ENCODE measurements at places on chromosomes 7 and 10.

GRCh38 chr7:44145969-44146911 is 5.1 kb upstream of the MYL7 start:
- peak; percentile 51 for DNase-seq

DNA sequence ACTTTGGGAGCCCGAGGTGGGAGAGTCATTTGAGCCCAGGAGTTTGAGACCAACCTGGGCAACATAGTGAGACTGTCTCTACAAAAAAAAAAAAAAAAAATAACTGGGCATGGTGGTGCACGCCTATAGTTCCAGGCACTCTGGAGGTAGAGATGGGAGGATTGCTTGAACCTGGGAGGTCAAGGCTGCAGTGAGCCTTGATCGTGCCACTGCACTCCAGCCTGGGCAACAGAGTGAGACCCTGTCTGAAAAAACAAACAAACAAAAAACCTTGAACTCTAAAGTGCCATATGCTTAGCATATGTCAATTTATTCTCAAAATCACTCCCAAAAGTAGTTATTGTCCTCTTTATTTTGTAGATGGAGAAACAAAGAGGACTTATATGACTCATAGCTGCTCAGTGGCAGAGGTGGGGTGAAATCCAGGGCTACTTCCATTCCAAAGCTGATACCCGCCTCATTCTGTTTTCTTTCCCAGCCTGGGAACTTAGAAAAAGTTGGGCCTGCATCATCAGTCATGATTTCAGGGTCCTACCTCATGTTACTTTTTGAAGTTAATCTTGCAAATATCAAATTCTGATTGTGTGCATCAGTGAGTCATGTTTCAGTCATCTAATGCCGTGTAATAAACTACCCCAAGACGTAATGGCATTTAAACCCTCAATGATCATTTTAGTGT is 13.3 kb downstream of the DHTKD1 start:
- no peak for DNase-seq

- no peak for DNase-seq
Observed at GRCh38 chr10:101759309-101760247, 16.3 kb downstream of the FGF8 start.

DNA sequence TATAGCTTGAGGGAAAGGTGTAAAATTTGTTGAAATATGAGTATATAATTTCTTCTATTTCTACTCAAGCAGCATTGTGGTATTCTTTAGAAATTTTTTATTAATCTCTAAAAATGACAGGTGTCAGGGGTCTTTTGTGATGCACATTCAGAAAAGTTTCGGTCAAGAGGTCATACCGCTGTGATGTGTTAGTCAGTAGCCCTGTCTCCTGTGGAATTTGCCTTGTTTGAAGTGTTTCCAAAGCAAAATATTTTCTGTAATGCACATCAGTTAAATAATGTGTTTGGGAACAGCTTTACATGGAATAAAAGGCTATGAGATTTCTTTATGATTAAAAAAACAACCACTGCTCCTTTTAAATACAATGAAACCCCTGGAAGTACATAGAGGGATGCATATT is 35.8 kb downstream of the FOXP2 start:
- no peak for DNase-seq

DNA sequence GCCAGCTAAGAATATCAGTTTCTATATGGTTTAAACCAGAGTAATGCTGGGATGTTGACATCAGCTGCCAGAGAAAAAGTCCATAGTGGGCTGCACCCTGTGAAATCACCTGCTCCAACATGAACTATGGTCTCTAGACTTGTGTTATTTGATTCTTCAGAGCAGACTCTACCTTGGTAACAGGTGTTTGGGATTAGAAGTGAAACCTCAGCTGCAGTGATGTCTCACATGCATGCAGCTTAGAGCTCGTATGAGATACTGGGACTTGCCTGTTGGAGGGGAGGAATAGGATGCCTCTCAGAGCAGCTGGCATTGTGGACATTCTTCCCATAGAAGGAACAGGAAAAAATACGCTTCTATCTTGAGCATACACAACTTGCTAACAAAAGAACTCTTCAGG is 287.1 kb upstream of the CSTF2T start:
- no peak for DNase-seq

GRCh38 chr10:82668221-82668895 is 793.4 kb downstream of the NRG3 start:
- DNase-seq = no peak

- DNase-seq = no peak
Observed at GRCh38 chr7:81929386-81929785, 159.5 kb upstream of the HGF start.

DNA sequence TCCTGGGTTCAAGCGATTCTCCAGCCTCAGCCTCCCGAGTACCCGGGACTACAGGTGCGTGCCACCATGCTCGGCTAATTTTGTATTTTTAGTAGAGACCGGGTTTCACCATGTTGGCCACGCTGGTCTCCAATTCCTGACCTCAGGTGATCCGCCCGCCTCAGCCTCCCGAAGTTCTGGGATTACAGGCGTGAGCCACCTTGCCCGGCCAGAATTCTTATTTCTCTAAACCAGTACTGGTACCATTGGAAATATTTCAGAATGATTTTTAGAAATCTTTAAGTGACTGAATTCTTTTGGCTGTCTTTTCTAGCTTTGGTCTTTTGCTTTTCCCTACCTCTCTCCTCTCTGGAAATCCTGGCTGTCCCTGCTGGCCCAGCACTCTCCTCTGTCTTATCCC is 2.8 kb downstream of the GNAI1 start:
- DNase-seq = no peak

GRCh38 chr7:117835016-117835664 is 38.1 kb downstream of the CTTNBP2 start:
- no peak for DNase-seq

- DNase-seq = no peak
Observed at GRCh38 chr10:29559996-29560395, 74.8 kb downstream of the SVIL start.

GRCh38 chr7:70360557-70360956 is 762.3 kb downstream of the AUTS2 start:
- no peak for DNase-seq

DNA sequence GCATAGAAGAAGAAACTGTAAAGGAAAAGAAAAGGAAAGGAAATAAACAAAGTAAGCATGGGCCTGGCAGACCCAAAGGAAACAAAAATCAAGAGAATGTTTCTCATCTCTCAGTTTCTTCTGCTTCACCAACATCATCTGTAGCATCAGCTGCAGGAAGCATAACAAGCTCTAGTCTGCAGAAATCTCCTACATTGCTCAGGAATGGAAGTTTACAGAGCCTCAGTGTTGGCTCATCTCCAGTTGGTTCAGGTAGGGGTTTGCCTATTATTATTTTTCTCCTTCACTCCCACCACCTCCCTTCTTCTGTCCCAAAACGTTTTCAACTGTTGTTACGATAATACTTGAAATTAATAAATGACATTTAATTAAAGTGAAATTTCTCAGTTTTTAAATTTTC is 139.6 kb downstream of the MLLT10 start:
- DNase-seq = no peak

DNA sequence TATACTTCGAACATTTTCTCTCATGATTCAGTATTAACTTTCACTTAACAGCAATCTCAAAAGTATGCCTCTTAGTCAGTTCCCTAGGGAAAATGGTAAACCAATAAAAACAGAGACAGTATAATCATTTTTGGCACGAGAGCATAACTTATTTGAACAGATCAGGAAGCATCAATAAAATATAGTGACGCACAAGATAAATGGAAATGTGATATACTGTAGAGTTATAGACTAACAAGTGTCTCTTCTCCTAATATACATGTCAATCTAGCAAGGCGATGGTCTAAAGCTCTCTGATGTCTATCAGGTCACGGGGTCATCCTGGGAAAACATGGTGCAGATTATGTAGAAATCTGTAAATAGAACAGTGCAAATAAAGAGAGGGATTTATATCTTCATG is 131.6 kb downstream of the HGF start:
- no peak for DNase-seq

GRCh38 chr10:110613341-110613995 is 30.7 kb upstream of the RBM20 start:
- DNase-seq = peak; percentile 34

DNA sequence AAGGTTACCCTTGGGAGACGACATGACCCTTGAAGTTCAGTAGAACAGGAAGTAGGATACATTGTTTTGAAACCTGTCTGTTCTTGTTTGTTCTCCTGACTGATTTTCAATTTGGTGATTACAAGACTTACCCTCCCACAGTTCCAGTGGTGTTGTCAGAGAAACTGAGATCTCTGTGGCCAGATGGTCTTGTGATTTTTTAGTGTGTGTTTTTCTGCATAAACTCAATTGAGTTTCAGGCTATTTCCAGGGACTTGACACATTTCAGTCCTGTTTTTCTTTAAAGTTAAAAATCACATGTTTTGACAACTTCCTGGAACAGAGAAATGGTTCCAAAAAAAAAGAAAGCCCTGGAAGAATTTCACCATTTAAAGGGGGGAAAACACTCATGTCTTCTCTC is 22.3 kb downstream of the PIK3CG start:
- no peak for DNase-seq

DNA sequence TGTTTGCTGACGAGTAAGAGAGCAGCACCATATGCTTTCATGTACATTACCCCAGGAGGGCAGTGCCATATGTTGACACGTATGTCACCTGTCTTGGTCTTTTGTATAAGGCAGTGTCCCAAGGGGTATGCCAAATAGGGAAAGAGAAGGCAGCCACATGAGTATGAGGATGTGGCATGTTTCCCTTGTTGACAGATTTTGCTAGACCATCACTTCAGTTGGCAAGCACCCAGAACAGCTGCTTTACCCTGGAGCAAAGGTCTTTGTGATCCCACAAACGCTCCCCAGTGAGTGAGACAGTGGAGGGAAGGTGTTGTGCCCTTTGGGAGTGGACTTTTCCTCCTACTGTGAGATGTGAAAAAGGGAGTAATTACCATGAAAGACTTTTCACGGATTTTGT is 350.1 kb downstream of the ETV1 start:
- no peak for DNase-seq

DNA sequence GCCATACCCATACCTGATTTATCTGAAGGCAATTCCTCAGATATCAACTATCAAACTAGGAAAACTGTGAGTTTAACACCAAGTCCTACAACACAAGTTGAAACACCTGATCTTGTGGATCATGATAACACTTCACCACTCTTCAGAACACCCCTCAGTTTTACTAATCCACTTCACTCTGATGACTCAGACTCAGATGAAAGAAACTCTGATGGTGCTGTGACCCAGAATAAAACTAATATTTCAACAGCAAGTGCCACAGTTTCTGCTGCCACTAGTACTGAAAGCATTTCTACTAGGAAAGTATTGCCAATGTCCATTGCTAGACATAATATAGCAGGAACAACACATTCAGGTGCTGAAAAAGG is 69.0 kb upstream of the RSBN1L start:
- DNase-seq = no peak

DNA sequence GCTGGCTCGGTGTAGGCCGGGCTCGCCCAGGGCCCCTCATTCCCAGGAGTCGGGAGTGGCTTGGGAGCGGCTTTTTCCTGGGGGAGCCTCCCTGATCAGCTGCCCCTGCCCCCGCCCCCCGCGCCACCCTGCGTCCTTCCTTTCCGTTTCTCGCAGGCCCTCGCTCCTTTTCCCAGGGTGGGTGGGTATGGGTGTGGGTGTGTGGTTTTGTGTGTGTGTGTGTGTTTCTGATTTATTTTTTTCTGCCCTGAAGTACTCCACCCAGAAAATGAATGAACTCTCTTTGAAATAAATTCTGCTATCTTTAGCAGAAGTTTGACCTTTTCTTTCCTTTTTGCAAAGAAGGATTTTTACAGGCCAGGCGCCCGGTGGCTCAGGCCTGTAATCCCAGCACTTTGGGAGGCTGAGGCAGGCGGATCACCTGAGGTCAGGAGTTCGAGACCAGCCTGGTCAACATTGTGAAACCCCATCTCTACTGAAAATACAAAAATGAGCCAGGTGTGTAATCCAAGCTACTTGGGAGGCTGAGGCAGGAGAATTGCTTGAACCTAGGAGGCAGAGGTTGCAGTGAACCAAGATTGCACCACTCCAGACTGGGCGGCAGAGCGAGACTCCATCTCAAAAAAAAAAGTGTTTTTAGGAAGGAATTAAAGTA is 30.0 kb upstream of the AP5Z1 start:
- DNase-seq = no peak

DNA sequence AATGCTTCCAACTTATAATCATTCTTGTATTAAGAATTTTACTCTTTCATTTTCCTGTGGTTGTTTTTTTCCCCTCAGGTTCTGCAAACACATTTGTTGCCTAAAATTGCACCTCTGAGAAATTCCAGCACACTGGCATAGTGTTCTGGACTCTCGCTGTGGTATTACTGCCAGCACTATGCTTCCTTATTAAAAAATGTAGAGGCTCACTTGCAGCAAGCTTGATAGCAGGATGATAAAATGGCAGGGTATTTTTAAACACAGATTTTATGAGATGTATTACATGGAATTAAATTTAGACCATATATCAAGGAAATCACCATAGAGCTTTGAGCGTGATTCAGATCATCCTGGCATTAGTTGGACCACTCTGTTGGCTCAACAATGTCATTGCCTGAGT is 416.7 kb upstream of the AKR1E2 start:
- DNase-seq = no peak

DNA sequence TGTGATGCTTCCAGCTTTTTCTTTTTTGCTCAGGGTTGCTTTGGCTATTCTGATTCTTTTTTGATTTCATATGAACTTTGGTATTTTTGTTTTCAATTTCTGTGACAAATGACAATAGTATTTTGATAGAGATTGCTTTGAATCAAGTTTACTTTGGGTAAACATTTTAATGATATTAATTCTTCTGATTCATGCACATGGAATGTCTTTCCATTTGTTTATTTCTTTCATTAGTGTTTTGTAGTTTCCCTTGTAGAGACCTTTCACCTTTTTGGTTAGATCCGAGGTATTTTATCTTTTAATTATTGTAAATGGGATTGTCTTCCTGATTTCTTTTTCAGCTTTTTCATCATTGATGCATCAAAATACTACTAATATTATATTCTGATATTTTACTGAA is 93.2 kb downstream of the LANCL2 start:
- no peak for DNase-seq

- no peak for DNase-seq
Observed at GRCh38 chr7:45657136-45657889, 83.1 kb downstream of the ADCY1 start.

DNA sequence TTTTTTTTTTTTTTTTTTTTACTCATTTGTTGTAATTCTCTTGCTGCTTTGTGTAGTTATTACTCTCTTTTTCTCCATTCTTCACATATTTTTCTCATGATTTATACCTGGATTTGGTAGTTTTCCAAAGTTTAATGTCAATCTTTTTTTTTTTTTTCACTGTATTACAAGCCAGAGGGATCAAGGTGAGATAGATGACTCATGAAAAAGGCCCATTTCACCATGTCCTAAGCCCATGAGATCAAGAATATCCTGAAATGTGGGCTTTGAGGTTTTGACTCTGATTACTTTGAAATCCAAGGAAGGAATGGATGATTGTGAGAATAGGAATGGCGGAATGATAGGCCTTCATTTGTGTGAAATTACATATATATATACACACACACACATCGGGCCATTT is 31.1 kb downstream of the TAX1BP1 start:
- no peak for DNase-seq

DNA sequence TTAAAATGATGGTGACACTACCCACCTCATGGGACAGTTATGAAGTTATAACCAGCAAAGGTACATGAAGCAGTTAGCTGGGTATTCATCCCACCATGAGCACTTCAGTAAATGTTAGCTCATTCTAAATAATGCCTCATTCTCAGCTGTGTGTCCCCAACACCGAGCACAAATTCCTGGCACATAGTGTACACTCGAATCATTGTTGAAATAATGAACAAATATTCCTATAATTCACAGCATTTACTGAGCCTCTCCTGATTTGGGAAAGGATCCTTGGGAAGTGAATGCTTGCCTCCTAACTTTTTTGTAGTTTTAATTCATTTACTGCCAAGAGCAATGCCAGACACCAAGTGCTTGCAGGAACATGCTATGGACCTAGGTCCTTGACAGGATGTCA is 235.2 kb downstream of the DGKI start:
- DNase-seq = no peak

All from activated naive CD4-positive, alpha-beta T cell treated with Interleukin-2 at 50 U/mL for 16 hours (primary cell).